ENCODE measurements at places on chromosomes 16 and 17.

- no peak for DNase-seq
These were observed 12.7 kb downstream of the MAPT start for GRCh38 chr17:45906927-45907622.

GRCh38 chr17:55298111-55298730, 33.5 kb downstream of the HLF start:
- no peak for DNase-seq

DNA sequence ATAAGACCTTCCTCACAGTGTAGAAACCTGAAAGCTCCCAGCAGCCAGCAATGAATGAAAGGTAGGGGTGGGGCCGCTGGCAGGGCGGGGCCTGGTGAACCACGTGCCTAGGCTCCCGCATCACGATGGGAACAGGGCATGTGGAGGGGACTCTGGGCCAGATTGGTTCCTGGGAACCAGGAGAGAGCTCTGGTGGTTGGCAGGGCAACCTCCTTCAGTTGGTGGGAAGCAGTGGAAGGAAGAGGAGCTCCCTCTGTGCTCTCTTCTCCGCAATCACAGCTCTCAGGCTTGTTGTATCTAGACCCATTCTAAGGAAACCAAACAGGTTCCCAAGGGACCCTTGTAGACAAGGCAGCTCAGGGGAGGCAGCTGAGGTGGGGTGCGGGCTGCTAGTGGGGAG, 10.5 kb downstream of the GGA2 start:
- DNase-seq = no peak

DNA sequence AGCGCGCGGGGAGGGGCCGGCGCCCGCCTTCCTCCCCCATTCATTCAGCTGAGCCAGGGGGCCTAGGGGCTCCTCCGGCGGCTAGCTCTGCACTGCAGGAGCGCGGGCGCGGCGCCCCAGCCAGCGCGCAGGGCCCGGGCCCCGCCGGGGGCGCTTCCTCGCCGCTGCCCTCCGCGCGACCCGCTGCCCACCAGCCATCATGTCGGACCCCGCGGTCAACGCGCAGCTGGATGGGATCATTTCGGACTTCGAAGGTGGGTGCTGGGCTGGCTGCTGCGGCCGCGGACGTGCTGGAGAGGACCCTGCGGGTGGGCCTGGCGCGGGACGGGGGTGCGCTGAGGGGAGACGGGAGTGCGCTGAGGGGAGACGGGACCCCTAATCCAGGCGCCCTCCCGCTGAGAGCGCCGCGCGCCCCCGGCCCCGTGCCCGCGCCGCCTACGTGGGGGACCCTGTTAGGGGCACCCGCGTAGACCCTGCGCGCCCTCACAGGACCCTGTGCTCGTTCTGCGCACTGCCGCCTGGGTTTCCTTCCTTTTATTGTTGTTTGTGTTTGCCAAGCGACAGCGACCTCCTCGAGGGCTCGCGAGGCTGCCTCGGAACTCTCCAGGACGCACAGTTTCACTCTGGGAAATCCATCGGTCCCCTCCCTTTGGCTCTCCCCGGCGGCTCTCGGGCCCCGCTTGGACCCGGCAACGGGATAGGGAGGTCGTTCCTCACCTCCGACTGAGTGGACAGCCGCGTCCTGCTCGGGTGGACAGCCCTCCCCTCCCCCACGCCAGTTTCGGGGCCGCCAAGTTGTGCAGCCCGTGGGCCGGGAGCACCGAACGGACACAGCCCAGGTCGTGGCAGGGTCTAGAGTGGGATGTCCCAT, 232.8 kb downstream of the SEC14L1 start:
- no peak for DNase-seq

All from GOT3 (cell line).